HepG2 (cell line): ENCODE measurements at places on chromosomes 4 and X.

DNA sequence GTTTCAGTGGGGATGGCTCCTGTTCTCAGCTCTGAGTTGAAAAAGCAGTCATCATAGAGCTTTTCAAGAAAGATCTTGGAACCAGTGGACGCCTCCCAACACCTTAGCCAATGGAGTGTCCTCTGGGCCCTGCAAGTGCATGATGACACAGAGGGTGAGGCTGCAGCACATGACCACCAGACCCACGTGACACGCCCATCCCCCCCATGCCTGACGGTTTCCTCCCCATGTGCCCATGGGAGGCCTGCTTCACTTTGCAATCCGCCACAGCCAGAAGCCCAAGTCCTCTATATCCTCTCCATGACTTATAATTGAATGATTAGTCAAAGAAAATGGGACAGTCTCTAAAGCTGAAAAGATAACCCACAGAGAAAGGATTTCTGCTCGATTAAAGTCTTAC, 187.0 kb downstream of the AFAP1 start:
- DNase-seq = no peak
- H3K4me1 ChIP-seq = peaks cover 47% of the 10 kb centered on the region
- H3K27ac ChIP-seq = no peak overlapping the region
- no peaks in the 10 kb centered on the region for H3K27me3 ChIP-seq
- no peak overlapping the region for H3K4me3 ChIP-seq

GRCh38 chr4:155609455-155610059, 57.1 kb upstream of the GUCY1A1 start:
- no peaks in the 10 kb centered on the region for H3K4me1 ChIP-seq
- no peak for DNase-seq
- no peak overlapping the region for H3K4me3 ChIP-seq
- no peaks in the 10 kb centered on the region for H3K27me3 ChIP-seq
- no peak overlapping the region for H3K27ac ChIP-seq
- no peaks in the 10 kb centered on the region for H3K36me3 ChIP-seq

DNA sequence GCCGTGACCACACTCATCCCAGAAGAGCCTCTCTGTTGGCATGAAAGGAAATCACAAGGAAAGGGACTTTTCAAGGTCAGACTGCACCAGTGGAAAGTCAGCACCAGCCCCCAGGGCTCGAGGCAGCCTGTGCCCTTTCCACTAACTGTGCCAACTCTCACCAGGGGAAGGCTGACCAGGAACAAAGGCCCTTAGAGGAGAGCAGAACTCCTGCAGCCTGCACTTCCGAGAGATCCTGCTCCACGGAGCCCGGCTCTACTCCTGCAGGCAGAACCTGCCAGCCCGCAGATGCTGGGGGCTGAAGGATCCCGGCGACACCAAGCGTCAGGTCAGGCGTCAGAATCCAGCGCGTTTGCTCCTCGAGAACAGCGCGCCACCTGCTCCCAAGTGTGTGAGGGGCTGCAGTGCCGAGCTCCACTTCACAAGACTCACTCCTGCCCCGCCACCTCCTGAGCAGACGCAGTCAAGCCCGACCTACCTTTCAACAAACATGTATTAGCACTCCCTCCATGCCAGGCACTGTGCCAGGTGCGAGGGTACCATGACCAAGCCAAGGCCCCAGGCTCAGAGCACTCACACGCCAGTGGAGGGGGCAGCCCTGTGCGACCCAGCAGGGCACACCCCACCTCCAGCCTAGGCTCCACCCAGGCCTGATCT, 13.6 kb upstream of the HELT start:
- no peaks in the 10 kb centered on the region for H3K36me3 ChIP-seq
- DNase-seq = no peak
- peaks cover 30% of the 10 kb centered on the region; the same call in 2 of the 3 replicates for H3K27me3 ChIP-seq
- H3K4me1 ChIP-seq = peaks cover 38% of the 10 kb centered on the region

DNA sequence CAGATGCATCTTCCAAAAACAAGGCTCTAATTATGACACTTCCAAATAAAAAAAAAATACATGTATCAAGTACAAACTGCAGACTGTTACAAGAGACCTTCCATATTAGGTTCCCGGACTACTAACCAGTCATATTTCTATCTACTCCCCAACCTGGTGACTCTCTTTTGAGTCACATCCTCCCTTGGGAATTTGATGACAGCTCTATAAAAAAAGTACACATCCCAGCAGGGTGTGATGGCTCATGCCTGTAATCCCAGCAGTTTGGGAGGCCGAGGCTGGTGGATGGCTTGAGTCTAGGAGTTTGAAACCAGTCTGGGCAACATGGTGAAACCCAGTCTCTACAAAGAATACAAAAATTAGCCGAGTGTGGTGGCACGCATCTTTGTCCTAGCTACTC, 14.9 kb downstream of the RPGR start:
- no peaks in the 10 kb centered on the region for H3K27me3 ChIP-seq
- no peaks in the 10 kb centered on the region for H3K4me1 ChIP-seq
- DNase-seq = no peak
- H3K36me3 ChIP-seq = peaks cover 2% of the 10 kb centered on the region; the same call in 1 of the 2 replicates

- H3K4me1 ChIP-seq = no peaks in the 10 kb centered on the region
- no peak overlapping the region for H3K27ac ChIP-seq
- no peaks in the 10 kb centered on the region for H3K36me3 ChIP-seq
- H3K27me3 ChIP-seq = no peaks in the 10 kb centered on the region
- H3K4me3 ChIP-seq = no peak overlapping the region
Measured at GRCh38 chr4:38634047-38634759, 29.8 kb upstream of the KLF3 start.

- no peaks in the 10 kb centered on the region for H3K27me3 ChIP-seq
- peaks cover 43% of the 10 kb centered on the region for H3K4me1 ChIP-seq
- H3K4me3 ChIP-seq = no peak overlapping the region
- DNase-seq = no peak
- H3K27ac ChIP-seq = peak overlapping the region; percentile 2
Measured at GRCh38 chr4:113757486-113757885, 4.1 kb downstream of the CAMK2D start.

DNA sequence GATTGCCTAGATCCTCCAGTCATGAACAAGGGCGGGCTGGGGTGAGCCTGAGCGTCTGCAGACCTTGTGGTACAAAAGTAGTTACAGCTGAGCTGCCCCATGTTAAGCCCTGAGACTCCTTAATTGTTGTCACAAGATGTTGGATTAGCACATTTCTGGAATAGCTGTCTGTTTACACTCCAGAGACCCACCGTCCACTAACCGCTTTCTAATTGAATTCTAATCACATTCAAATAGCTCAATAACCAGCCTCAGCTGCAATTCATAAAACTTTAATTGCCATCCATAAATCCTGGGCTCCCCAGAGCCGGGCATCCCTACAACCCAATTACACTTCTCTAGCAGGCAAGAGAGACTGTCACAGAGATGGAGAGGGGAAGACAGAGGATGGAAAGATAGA, 1.6 kb upstream of the GSX2 start:
- no peaks in the 10 kb centered on the region for H3K36me3 ChIP-seq
- no peak overlapping the region for H3K4me3 ChIP-seq
- H3K27ac ChIP-seq = no peak overlapping the region
- H3K27me3 ChIP-seq = peaks cover 92% of the 10 kb centered on the region

- H3K36me3 ChIP-seq = no peaks in the 10 kb centered on the region
- no peak overlapping the region for H3K27ac ChIP-seq
- no peak overlapping the region for H3K4me3 ChIP-seq
- no peak for DNase-seq
- no peaks in the 10 kb centered on the region for H3K4me1 ChIP-seq
Measured at GRCh38 chrX:13287816-13288215, 32.0 kb downstream of the ATXN3L start.

DNA sequence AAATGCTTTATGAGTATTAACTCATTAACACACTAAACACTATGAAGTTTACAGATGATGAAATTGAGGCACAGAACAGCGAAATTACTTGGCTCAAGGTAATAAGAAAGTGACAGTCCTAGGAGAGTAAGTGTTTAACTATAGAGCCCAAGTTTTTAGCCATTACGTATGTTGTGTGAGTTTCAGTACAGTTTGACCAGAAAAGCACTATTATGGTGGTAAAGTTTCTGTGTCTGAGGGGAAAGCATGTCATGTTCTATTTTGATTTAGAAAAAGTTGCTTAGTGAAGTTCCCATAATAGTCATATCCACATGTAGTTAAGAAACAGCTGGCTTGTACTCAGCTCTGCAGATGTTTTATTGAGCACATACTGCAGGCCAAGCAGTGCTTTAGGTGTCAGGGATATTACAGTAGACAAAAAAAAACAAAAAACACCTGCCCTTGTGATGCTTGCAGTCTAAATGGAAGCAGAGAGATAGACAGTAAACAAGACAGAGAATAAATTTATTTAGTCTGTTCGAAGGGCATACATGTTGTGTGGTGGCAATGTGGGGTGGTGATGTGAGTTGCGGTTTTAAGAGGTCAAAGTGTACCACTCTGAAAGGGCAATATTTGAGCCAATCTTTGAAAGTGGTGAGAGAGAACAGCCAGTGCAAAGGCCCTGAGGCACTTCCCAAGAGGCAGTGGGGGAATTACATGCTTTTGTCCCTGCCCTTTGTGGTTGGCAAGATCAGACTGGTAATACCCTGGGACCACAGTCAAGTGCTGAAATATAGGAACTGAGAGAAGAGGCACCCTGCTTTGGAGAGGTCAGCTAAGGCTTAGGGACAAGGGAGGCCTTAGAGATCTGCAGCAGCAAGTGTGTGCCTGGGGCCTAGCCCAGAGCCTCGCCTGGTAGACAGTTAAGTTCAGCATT, 6.2 kb downstream of the TMEM131L start:
- H3K4me3 ChIP-seq = no peak overlapping the region
- no peak overlapping the region for H3K27ac ChIP-seq
- H3K4me1 ChIP-seq = peaks cover 10% of the 10 kb centered on the region; the same call in 1 of the 2 replicates
- H3K27me3 ChIP-seq = no peaks in the 10 kb centered on the region

DNA sequence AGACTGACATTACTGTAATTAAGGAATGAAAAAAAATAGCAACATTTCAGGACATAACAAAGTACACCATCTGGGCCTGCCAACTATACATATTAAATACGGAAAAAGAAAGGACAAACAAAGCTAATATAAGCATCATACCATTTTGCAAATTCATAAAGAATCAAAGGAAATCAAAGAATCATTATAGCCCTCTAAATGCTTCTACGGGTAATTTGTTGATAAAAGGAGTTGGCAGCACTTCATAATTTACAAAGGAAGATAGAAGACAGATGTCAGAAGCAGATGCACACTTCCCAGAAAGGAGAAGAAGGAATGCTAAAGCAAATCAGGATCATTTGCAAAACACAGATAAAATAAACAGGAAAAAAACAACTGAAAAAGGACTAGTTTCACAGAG, 1757.3 kb downstream of the PCDH7 start:
- H3K4me1 ChIP-seq = no peaks in the 10 kb centered on the region
- no peak overlapping the region for H3K4me3 ChIP-seq
- no peak for DNase-seq
- no peak overlapping the region for H3K27ac ChIP-seq
- no peaks in the 10 kb centered on the region for H3K36me3 ChIP-seq

GRCh38 chr4:5504486-5504885, 203.9 kb downstream of the EVC2 start:
- no peak overlapping the region for H3K27ac ChIP-seq
- no peak overlapping the region for H3K4me3 ChIP-seq
- peaks cover 3% of the 10 kb centered on the region; the same call in 1 of the 3 replicates for H3K27me3 ChIP-seq
- H3K4me1 ChIP-seq = no peaks in the 10 kb centered on the region
- DNase-seq = no peak
- no peaks in the 10 kb centered on the region for H3K36me3 ChIP-seq

GRCh38 chr4:8582436-8582835, 2.2 kb downstream of the GPR78 start:
- no peak overlapping the region for H3K27ac ChIP-seq
- peaks cover 2% of the 10 kb centered on the region; the same call in 1 of the 2 replicates for H3K27me3 ChIP-seq
- H3K36me3 ChIP-seq = no peaks in the 10 kb centered on the region
- DNase-seq = no peak

DNA sequence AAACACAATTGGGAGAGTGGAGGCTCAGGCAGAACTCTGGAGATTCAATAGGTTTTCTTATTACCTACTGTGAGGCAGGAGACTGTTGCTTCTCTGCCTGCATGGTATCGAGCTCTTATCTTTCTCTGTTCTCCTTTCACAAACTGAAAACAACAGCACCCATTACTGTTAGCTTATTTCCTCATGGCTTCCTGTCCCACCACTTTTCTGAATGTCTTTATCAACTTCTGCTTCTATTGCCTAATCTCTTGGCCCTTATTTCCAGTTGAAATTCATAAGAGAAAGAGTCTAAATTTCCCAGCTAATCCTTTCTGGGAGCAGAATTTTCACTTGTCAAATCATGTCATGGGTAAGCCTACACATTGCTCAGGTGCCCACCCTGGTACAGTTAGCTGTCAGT, 46.8 kb upstream of the NDST3 start:
- no peaks in the 10 kb centered on the region for H3K36me3 ChIP-seq
- H3K27me3 ChIP-seq = no peaks in the 10 kb centered on the region
- no peaks in the 10 kb centered on the region for H3K4me1 ChIP-seq
- H3K4me3 ChIP-seq = no peak overlapping the region
- H3K27ac ChIP-seq = no peak overlapping the region

DNA sequence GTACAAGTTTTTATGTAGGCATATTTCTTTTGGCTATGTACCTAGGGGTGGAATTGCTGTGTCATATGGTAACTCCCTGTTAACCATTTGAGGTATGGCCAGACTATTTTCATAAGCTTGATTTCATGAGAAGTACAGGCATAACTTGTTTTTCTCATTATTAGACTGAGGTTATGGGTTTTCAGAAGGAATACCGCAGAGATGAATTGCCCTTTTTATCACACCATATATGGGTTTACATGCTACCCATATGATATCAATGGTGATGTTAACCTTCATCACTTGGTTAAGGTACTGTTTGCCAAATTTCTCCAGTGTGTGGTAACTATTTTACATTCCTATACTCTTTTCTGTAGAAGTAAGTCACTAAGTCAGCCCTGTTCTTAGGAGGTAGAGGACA, 23.5 kb downstream of the RAB40A start:
- DNase-seq = no peak
- no peaks in the 10 kb centered on the region for H3K27me3 ChIP-seq
- no peak overlapping the region for H3K4me3 ChIP-seq
- no peaks in the 10 kb centered on the region for H3K4me1 ChIP-seq
- no peaks in the 10 kb centered on the region for H3K36me3 ChIP-seq

DNA sequence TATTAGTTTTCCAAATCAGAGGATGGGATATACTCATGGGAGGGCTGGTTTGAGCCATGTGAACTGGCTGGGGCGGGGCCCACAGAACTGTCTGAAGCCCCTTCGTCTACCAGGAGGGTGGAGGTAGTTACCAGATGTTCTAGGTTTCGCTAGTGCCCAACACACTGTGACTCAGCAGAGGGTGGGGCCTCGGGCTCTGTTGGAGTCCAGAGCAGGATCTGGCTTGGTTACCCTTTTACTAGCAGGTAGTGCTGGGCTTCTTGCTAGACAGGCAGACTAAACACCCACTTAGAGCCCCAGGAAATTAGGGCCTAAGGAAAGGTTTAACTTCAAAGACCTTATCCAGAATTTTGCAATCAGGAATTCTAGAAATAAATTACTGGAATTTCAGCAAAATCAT, 56.2 kb upstream of the CHRDL1 start:
- H3K4me1 ChIP-seq = no peaks in the 10 kb centered on the region
- H3K36me3 ChIP-seq = no peaks in the 10 kb centered on the region
- DNase-seq = no peak
- no peak overlapping the region for H3K27ac ChIP-seq
- no peaks in the 10 kb centered on the region for H3K27me3 ChIP-seq

GRCh38 chr4:7859326-7859725, 80.3 kb downstream of the AFAP1 start:
- no peak overlapping the region for H3K4me3 ChIP-seq
- no peak overlapping the region for H3K27ac ChIP-seq
- peaks cover 10% of the 10 kb centered on the region; the same call in 2 of the 3 replicates for H3K36me3 ChIP-seq
- H3K27me3 ChIP-seq = no peaks in the 10 kb centered on the region; the same call in 1 of the 2 replicates
